ENCODE measurements at places on chromosomes 11 and 22.

DNA sequence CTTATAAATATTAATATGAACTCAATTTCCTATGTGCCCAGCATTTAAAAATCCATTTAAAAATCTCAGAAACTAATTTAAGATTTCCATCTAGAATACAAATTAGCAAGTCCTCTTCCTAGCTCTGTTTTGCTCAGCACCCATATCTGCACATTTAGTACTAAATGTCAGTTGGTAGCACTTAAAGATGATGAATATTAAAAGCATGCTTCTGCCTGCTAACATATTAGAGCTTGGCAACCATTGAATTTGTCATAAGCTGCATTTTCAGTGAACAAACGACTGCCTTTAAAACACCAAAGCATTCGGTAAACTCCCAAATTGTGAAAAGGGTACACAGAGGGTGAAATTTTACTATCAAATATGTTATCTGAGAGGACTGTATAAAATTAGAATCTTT is 177.7 kb downstream of the CADM1 start:
- DNase-seq, result no peak

DNA sequence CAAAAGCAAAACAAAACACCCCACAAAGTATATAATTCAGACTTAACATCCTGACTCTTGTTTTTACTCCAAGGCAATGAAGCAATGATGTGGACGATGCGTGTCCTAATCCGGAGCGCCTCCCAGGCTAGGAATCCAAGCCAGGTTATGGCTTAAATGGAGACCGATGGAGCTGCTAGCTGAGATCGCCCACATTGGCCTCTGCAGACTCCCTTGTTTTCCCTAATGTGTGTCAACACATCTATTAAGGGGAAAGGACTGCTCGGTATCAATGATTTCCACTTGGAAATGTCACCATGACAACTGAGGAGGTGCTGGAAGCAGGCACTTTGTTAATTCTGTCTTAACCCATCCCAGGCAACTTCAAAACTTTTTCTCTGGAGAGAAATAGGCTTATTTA is 311.7 kb downstream of the TBC1D22A start:
- no peak for DNase-seq

GRCh38 chr11:111878385-111878848 is 548 bp downstream of the FDXACB1 start:
- DNase-seq, result no peak

- no peak for DNase-seq
These were observed 46.7 kb upstream of the SCUBE2 start for GRCh38 chr11:9138133-9138453.

GRCh38 chr11:98871690-98872089 is 149.1 kb upstream of the CNTN5 start:
- no peak for DNase-seq

DNA sequence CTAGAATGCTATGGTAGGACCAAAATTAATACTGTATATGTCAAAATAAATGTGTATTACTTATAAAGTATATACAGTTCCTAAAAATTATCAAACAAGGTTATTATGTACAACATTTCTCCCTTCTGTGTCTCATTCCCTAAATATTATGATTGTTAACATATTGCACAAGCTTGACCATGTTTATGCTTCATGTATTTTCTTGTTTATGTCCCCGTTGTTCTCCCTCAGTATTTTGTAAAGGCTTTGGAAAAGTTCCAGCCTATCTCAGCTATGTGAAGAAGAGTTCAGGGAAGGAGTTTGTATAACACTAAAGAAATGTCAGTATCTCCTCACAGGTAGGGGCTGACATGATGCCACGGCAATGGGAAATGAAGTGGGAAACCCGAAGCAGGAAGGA is 19.6 kb downstream of the ADM start:
- no peak for DNase-seq

GRCh38 chr11:35997902-35998520 is 54.1 kb downstream of the LDLRAD3 start:
- DNase-seq, result no peak

- DNase-seq, result no peak
These were observed 22.6 kb downstream of the ACO2 start for GRCh38 chr22:41491374-41492100.

DNA sequence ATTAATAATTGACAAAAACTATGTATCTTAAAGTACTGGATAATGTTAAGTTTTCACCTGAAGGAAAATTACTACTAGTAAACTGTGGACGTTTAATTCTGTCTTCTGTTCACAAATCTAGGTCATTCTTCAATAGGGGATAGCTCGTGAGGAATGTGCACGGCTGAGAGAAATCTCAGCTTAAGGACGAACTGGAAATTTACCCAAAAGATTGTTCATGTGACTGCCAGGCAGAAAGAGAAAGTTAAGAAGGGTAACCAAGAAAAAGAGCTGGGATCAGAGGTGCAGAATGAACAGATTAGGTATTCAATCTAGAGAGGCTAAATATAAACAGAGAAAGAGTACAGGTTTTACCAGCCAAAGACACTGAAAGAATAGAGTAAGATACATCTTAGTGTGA is 245.3 kb downstream of the CASP12 start:
- no peak for DNase-seq

DNA sequence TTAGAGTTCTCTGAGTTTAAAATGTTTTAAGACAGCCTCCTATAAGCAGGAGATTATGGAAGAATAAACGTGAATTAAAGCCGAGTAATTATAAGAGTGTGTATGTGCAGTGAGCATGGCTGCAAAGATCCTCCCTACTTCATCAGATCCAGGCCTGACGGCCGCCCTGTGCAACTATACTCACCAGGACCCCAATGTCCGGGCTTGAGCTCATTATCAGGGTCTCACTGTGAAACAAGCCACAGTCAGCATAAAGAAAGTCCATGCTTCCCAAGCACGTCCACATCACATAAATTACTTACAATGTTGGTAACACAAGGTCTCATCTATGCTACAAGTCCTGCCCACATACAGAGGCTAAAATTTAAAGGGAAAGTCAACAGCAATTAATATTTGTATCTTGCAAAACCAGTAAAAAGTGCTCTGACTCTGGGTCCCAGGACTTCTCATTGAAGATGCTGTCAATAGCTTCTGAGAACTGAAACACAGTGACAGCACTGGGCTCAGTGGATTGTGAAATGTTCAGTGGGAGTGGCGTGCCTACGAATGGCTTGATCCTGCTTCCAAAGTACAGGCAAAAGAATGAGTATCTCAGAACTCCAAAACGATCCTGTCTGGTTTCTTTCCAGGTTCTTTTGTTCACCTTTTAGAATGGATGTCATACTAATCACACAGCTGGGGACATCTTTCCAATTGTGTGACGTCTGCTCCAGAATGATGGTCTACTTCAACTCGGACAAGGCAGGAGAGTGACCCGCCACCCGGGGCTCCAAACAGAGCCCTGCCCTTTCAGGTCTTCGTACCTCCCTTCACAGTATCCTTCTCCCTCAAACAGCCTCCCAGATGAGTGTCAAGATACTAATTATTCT is 72.1 kb upstream of the ARFGAP3 start:
- DNase-seq, result no peak

DNA sequence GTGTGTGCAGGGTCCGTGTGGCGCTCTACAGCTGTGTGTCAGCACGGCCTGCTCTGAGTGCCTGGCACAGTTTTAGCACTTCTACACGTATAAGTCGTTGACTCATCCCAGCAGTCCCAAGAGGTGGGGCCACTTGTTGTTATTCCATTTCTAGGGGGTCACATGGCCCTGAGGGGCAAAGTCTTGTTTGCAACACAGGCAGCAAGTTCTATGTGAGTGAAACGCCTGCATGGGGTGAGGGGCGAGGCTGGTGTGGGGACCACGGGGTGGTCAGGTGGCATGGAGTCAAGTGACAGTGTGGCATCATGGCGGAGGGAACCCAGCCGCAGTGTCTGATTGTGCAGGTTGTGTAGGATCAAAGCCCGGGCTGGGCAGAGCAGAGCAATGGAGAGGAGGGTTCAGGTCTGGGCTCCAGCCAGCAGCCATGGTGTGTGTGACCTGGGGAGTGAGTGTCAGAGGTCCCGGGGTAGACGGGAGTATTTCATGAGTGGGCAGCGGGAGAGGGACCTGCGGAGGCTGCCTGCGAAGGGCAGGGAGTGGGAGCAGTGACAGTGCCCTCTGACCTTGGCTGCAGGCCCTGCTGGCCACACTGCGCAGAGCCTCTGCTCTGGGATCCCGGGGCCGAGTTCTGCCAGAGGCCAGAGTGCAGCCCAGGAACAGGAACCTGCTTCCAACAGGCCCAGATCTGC is 27.9 kb downstream of the SHANK3 start:
- DNase-seq, result no peak

DNA sequence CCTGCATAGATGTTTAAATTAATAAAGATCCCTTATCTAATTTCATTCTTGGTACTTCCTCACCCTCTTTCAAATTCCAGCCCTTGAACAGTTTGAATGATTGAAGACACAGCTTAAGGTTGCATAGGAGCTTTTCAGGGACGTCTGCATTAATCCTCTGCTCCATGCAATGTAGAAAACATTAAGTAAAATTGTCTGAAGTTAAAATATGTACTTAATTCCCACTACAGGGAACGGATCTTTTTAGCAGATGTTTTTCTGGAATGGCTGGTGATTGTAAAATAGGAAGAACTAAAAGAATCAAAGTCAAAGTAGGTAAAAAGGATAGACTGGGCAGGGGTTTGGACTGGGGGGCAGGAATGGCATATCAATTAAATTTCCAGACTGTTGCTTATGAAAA is 58.9 kb downstream of the ABTB2 start:
- no peak for DNase-seq

DNA sequence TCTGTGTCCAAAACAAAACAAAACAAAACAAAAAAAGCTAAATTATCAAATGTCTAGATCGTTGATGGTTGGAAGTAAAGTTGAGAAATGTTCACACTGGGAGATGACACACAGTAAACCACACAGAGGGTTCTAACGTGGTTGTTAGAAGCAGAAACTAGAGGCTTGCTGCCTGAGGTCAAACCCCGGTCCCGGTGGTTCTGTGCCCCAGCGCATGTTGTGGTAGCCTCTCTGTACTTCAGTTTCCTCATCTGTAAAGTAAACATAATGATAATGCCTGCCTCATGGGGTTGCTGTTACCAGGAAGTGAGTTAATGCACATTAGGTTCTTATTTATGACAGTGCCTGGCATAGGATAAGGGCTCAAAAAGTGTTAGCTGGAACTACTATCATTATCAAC is 33.4 kb downstream of the PPARA start:
- DNase-seq, result no peak

DNA sequence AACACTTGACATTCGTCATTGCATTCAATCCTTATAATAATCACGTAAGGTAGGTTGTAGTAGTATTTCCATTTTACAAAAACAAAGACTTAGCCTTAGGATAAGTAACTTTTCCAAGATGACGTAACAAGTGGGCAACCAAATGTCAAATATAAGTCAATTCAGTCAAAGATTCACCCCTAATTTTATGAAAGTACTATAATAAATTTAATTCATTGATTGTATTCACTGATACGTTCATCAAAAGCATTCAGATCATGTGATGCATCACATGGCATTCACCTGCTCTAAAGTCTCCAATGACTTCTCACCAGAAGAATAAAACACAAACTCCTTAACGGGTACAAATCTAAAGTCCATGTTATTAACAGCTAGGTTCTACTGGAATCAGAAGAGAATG is 2.1 kb downstream of the KIF18A start:
- DNase-seq, result no peak

- no peak for DNase-seq
These were observed 16.9 kb upstream of the SLCO2B1 start for GRCh38 chr11:75133976-75134375.

GRCh38 chr11:27201454-27202302 is 161.1 kb downstream of the BBOX1 start:
- DNase-seq, result no peak

- no peak for DNase-seq
These were observed 305.5 kb downstream of the DDX10 start for GRCh38 chr11:108970221-108970991.

DNA sequence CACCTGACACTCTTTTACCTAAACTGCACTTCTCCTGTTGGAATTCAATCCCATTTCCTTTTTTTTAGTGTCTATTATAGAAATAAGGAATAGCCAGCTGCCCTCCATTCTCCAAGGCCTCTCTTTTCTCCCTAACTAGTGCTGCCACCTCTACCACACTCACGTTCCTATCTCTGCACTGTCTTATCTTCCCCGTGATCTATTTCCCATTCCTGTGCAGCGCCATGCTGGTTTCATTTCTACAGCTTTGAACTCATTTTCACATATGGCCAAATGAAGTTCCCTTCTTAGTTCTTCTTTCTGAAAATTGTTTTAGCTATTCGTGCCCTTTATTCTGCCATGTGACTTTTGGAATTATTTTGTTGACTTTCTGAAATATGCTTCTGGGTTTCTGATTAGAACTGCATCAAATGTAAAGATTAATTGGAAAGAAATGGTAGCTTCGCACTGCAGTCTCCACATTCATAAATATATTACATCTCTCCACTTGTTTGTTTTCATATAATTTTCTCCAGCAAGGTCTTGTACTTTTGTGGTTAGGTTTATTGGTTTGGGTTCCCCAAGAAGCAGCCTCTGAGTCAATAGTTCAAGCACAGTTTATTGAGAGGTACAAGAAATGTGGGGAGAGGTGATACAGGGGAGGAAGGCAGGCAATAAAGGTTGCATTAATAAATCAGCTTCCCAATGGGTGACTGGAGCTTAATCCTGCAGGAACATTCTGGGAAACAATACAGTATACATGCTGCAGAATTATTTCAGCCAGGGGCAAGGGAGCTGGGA is 43.7 kb upstream of the DRD2 start:
- no peak for DNase-seq

GRCh38 chr11:94741022-94741679 is 27.0 kb upstream of the AMOTL1 start:
- peak; percentile 81 for DNase-seq

DNA sequence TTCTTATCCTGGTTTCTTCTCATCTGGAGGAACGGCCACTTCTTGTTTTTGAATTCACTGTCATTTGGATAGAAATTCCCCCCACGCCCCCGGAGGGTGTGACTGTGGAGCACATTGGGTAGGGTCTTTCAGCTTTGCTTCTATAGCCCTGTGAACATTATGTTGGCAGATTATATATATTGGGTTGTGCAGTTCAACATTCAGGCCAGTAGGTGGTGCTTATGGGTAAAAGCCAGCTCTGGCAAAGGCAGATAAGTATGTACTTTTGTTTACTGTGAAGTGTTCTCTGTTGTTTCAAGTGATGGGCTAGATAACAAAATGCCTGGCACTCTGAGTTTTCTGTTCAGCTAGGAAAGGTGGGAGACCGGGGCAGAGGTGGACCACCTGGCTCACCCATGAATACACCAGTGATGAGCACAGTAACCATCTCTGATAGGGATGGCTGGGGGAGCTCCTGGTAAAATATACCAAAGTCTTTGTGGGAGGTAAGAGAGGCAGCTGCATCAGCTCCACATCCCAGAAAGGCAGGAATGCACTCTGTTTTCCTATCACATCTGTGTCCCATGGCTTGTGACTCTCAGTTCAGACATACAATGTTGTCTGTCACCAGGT is 1348.2 kb upstream of the RAG2 start:
- peak; percentile 78 for DNase-seq
